ENCODE measurements at places on chromosomes 4 and X. TPM values are rescaled to one million over a fixed set of nuclear protein-coding genes. Genes with fewer than 3 reads are reported as not detected.

DNA sequence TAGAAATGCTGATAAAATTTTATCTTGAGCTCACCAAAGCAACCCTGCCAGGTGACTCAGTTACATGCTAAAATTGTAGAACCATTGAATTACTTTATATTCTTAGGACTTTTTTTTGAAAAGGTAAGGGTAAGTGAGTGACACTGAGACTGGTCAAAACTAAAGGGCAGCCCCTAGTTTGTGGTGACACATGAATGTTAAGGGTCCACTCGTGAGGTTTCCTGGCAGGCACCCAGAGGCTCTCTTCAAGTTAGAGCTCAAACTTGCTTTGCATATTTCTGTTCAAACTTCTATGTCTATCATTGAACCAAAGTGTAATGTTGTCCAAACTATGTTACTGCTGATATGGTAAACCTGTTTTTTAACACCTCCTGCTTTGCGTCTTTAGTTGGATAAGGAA, 30.5 kb downstream of the TMPRSS11D start:
- DNase-seq = no peak

Gene LGI2
- polyA plus RNA-seq = 0.05 TPM

DNA sequence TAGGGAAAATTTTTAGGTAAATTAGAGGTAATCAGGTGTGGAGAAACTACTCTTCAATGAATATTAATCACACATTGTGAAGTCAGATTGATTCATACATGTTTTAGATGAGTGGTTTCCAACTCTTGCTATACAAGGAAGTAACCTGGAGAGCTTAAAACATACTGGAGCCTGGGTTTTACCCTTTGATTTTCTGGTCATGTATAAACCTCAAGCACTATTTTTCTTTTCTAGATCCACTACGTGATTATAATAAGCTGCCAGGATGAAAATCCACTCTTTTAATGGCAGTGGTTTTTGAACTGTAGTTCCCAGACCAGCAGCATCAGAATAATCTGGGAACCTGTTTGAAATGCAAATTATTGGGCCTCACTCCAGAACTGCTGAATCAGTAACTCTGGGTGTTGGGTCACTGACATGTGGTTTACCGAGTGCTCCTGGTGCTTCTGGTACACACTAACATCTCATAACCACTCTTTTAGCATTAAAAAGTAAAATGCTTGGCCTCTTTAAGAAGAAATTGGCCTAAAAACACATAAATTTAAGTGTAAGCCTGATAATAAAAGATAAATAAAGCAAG, 63.4 kb downstream of the DCAF12L1 start:
- DNase-seq = no peak

DNA sequence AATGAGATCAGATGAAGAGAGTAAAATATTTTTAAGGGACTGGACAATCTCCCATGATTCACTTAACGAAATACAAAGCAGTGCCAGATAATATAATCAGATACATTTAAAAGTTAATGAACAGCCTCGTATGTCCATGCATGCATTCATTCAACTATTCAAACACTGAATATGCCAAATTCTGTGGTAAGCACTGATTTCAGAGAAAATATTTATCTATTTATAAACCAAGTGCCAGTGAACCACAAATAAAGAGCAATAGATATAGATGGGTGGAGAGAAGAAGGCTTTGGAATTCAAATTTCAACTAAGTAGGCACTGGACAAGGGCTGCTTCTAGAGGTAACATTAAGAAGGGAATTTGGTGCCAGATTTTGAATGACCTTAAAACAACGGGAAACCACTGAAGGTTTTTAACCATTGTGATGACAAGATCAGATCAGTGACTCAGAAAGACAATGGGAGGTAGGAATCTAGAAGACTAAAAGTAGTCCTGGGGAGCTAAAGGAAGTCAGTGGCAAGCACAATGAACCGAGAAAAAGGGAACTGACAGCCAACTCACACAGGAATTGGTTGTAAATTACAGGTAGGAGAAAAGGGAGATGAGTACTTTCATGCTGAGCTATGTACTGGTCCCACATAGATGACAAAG, 14.2 kb downstream of the ELOVL6 start:
- DNase-seq = no peak

Gene MAOA
- 0.34 TPM for polyA plus RNA-seq

- DNase-seq = no peak
Measured at GRCh38 chrX:154482786-154483185, 3.6 kb downstream of the UBL4A start.

- no peak for DNase-seq
Measured at GRCh38 chr4:3363411-3364141, 70.8 kb downstream of the RGS12 start.

DNA sequence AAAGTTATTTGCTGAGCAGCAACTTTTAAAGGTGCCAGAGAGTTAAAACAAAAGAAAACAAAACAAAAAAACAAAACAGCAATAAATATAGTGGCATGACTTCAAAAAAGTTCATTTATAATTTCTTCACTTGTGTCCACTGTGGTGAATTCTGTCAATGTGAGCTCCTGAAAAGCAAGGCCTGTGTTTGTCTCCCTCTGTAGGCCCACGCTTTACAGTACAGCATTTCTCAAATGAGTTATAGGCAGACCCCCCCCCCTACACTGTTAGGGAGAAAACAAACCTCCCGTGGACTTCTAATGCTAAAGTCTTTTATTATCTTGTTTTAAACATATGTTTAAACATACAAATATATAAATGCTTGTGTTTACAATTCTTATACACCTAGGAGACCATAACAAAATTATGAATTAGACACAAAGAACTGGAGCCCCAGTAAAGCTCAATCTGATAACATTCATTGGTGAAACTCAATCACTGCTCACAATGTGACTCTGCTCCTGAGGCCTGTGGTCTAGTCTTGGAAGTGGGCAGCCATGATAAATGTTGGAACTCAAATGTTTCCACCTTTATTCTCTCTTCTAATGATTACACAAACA, 47.0 kb upstream of the SCOC start:
- peak; percentile 18 for DNase-seq

Gene PIR
- 66.0 TPM for polyA plus RNA-seq

DNA sequence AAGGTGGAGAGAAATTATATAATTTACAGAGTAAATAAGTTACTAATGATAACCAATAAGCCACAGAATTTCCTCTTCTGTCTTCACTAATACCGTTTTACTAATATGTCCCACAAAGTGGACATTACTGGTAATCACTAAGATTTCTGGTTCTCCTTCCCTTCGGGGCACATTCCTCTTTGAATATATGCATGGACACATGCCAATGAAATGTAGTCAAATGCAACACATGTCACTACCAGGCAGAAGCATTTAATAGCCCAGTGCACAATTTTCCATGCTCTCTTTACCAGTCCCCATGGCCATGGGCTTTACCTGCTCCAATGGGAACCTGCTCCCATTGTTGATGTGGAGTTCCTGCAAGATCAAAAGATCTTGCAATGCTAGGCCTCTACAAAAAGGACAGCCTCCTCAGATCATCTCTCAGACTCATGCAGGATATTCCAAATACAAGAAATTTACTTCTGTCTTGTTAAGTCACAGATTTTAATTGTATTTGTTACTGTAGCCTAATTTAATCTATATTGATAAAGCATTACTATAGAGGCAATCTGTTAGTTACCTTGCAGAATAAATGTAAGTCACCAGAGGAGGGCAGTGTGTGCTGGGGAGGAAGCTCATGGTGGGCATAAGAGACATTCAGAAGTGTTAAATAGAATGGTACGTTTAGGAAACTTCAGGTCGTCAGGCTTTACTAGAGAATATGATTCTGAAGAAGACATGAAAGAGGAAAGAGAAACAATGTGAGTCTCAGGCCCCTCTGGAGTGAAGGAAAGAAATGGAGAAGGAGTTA, 37.1 kb upstream of the INPP4B start:
- DNase-seq = peak; percentile 5

Gene AFAP1
- polyA plus RNA-seq = 29.6 TPM

Gene GAGE13
- polyA plus RNA-seq = not detected

DNA sequence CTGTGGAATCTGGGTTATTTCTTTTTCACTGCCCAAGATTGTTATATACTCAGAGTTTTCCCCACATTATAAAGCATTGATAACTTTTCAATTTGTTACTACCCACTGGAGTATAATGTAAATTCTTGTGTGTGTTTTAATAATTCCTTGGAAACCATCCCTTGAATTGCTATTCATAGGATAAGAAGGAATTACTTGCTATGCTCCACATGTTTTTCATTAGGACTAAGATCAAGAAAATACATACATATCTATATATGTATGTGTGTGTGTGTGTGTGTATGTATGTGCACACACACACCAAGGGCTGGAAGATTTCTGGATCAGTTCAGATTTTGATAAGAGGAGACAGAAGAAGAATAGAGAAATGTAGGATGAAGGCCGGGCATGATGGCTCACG, 206.4 kb upstream of the JADE1 start:
- DNase-seq = no peak

DNA sequence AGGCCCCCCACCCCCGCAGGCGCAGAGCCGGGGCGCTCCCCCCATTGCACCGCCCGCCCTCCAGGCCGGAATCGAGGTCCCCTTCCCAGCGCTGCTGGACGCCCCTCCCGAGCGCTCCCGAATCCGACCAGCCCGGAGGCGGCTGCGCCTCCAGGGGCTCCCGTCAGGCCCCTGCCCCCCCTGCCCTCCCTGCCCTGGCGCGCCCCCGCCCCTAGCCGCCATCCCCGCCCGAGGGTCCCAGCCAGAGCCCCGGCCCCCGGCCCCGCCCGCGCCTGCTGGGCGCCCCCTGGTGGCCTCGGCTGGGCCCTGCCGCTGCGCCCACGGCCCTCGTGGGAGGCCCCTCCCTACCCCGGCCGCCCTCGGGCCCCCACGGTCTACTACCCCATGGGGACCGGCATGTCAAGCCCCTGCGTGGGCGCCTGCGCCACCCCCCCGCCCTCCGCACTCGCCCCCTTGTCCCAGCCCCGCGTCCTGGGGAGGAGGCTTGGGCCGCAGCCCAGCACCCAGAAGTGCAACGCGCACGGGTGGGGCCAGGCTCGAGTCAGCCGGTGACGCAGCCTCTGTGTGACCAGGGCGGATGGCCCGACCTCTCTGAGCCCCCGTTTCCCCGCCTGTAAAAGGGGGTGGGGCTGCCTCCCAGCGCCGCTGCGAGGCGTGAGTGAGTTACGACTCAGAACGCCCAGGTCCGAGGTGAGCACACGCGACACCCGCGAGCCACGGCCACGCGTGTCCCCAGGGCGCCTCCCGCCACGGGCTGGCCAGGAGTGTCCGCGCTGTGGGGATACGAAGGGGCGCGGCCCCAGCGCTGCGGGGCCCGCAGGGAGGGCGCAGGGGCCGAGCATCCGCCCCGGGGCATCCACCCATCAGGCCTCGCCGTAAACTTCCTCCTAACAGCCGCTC, 104.9 kb downstream of the FAM53A start:
- peak; percentile 72 for DNase-seq

- no peak for DNase-seq
Measured at GRCh38 chr4:11098461-11098860, 330.2 kb downstream of the HS3ST1 start.

Gene PAGE1
- polyA plus RNA-seq = 0.16 TPM

GRCh38 chrX:42149281-42149680, 225.9 kb upstream of the CASK start:
- no peak for DNase-seq

DNA sequence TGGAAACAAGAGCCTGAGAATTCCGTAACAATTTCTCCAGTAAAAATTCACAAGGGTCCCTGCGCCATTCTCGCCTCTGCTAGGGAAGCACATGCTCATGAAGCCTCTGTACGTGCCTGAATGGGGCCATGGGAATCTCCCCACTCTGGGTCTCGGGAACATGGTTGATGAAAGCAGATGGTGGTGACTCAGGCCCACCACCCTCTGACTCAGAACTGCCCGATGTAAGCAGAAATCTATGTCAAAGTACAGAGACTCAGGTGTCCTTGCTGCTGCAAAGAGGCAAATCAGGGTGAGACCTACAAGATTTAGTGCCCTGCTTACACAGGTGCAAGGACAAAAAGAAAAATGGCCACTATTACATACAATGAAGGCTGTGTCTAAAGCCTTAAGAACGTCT, 65.0 kb downstream of the SCD5 start:
- DNase-seq = no peak

Gene CT47A1
- polyA plus RNA-seq = not detected

- DNase-seq = no peak
Measured at GRCh38 chr4:173522160-173522950, 7.7 kb downstream of the HAND2 start.

DNA sequence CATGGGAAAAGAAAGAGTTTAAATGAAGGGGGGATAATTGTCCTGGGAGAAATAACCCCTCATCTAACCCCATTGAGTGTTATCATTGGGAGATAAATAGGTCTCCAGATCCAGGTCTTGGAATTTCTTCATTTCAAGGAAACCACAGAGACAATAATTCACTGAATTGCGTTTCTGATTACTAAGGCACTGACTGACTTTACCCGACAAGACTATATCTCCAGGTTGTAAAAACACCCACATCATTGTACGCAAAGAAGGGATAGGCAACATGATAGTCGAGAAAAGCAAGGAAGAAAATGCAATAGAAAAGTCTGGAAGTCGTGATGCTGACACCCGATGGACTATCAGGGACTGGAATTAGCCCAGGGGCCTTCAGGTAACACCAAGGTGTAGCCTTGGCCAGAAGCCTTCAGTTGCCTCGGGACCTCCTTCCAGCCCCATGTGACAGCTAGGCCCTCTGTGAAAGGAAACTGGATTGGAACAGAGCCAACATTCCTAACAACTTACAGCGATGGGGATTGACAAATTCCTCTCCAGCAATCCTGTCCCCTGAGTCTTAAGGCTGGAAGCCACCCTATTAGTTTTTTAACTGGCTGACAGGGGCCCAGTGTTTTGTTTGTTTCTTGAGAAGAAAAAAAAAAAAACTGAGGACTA, 46.5 kb upstream of the RAB9B start:
- no peak for DNase-seq

DNA sequence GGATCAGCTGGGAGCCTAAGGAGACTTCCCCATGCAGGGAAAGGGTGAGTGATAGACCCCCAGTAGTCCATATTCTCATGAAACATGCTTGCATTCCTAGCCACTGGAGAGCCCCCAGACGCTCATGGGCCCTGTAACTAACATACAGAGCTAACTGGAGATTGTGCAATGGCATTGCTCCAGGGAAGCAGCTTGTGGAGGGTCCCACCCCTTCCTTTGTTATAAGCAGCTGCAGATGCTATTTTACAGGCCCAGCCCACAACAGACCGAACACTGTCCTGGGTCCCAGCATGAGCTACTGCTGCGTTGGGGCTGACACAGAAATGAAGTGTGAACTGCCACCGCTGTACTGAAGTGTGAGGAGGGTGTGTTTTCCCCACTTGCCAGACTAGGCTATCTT, 1465.7 kb upstream of the DIAPH2 start:
- no peak for DNase-seq

GRCh38 chrX:75229774-75230173, 44.1 kb upstream of the UPRT start:
- DNase-seq = no peak

GRCh38 chr4:41319553-41319952, 62.8 kb downstream of the UCHL1 start:
- peak; percentile 29 for DNase-seq

GRCh38 chr4:52477191-52477780, 181.8 kb downstream of the USP46 start:
- DNase-seq = no peak

GRCh38 chrX:112961981-112962380, 121.3 kb upstream of the AMOT start:
- DNase-seq = no peak
